ENCODE measurements at places on chromosomes 2 and 18. TPM values are rescaled to one million over a fixed set of nuclear protein-coding genes. Genes with fewer than 3 reads are reported as not detected.

The TUBB8B gene
- not detected for total RNA-seq

The SP5 gene
- total RNA-seq = not detected

The LPIN2 gene
- 16.0 TPM for total RNA-seq

The SULT1C3 gene
- not detected for total RNA-seq

The TXNDC2 gene
- total RNA-seq = 0.12 TPM

The PARD6G gene
- total RNA-seq = 2.7 TPM

The SPC25 gene
- 22.0 TPM for total RNA-seq
